ENCODE measurements at places on chromosomes 3 and 15.

DNA sequence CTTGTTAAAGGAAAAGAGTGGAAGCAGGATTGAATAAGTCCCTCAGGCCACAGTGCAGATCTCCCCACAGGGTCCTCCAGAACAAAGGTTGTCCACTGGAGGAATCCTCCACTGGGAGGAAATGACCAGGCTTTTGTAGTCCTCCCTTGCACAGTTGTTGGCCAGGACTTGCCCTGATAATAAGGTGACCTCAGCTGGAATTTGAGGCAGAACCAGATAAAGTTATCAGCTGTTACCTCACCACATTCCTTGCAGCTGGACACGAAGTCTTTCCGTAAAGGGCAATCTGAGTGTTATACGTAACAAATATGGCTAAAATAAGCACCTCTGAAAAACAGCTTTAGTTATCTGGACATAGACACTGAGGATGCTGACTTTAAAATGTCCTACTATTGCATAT, 83.5 kb upstream of the NAALADL2 start:
- DNase-seq = no peak

DNA sequence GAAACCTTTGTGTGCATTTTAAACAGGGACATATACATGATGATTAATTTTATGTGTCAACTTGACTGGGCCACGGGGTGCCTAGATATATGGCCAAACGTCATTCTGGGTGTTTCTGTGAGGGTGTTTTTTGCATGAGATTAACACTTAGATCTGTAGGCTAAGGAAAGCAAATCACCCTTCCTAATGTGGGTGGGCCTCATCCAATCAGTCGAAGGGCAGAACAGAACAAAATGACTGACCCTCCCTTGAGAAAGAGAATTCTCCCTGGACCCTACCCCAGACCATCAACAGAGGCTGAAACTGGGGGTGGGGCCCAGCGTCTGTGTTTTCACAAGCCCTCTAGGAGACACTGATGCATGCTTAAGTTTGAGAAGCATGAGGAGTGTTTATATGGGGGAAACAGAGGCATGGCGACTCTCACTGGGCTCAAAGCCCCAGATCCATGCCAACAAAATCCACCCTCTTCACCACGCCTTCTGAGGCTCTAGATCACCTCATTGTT, 56.2 kb downstream of the ITGA11 start:
- DNase-seq = no peak

DNA sequence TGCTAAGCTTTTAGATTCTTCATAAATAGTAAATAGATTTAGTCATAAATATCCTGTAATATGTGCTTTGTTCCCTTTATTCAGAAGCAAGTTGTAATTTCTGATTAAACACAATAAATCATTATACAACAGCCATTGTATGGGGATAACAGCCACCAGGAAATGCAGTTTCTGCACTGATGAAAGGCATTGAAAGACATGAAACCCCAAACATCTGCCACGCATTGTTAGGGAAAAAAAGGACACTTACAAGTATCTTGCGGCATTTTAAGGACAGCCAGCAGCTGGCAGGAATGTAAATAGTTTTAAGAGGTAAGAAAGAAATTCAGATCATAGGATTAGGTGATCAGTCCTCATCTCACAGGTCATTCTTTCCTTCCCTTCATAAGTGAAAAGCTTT, 801.1 kb upstream of the LMCD1 start:
- DNase-seq = no peak

- no peak for DNase-seq
These were observed 13.4 kb downstream of the GOLGB1 start for GRCh38 chr3:121736112-121736511.

- no peak for DNase-seq
These were observed 76.2 kb upstream of the ADAMTS9 start for GRCh38 chr3:64763980-64764379.

DNA sequence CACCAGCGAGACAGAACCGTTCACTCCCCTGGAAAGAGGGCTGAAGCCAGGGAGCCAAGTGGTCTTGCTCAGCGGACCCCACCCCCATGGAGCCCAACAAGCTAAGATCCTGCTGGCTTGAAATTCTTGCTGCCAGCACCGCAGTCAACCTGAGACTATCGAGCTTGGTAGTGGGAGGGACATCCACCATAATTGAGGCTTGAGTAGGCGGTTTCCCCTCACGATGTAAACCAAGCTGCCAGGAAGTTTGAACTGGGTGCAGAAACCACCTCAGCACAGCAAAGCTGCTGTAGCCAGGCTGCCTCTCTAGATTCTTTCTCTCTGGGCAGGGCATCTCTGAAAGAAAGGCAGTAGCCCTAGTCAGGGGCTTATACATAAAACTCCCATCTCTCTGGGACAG, 151.0 kb downstream of the MBNL1 start:
- no peak for DNase-seq

GRCh38 chr3:138692152-138692551, 83.6 kb downstream of the FAIM start:
- DNase-seq = no peak

DNA sequence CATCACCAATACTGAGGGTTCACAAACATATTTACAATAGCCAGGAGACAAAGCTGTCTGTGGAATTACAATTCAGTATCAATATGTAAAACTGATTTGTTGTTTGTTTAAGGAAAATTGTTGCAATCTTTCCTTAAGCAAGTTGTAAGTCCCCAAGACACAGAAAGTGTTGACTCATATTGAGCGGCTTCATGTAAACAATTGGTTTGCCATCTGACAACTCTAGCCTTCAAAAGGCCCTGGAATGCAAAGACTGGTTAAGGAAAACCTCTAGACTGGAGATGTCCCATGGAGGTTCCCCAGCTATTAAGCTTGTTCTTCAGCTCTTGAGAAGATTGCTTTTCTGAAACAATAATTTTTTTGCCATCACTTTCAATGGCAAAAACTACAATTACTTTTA, 283.7 kb upstream of the PROK2 start:
- DNase-seq = no peak

GRCh38 chr15:85710340-85710842, 84.3 kb downstream of the KLHL25 start:
- no peak for DNase-seq

DNA sequence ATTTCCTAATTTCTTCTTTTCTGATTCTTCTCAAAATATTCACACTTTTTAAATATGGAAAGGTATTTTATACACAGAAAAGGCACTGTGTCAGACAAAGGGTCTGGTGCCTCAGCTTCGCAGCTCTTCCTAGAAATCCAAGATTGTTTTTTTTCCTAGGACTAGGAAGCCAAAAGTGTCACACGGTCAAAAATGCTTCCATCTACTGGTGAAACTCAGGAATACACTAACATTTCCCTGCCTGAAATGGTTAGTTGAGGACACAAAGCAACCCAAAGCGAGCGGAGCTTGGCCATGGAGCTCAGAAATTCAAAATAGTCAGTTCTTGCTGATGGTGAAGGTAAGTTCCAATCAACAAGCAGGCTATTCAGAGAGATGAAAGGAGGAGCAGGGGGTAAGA, 426.5 kb upstream of the RASGRP1 start:
- DNase-seq = peak; percentile 45

DNA sequence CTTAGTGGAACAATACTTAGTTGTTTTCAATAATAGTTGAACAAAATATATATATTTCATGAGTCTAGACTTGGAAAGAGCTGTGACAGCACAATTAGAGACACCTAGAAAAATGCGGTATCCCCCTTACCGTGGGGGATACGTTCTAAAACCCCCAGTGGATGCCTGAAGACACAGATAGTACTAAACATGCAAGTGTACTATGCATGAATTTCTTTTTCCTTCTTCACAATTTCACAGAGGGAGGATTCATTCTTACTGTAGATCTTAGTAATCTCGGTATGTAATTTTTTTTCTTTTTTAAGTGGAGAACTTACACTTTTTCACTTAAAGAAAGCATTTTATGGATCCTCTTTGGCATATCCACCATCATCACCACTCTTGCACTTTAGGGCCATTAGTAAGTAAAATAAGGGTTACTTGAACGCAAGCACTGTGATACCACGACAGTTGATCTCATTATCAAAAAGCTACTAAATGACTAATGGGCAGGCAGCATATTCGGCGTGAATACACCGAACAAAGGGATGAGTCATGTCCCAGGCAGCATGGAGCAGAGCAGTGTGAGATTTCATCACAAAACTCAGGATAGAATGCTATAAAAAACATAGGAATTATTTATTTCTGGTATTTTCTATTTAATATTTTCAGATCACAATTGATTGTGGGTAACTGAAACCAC, 72.3 kb upstream of the ZNF280D start:
- DNase-seq = peak; percentile 83

DNA sequence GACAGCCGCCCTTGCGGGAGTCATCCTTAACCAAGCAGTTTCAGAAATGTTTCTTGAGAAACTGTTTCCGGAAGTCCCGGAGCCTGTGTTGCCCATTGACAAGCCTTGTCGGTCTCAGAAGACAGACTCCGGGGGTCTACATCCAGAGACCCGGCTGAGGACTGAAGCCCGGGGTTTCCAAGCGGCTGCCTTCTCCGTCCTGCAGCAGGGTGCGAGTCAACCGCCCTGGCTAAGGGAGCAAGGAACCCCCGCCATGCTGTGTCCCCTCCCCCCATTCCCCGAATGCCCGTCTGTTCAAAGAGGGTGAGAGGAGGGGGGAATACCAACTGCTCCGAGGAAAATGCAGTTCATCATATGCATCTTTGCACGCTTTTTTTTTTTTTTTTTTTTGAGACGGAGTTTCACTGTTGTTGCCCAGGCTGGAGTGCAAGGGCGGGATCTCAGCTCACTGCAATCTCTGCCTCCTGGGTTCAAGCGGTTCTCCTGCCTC, 61.6 kb downstream of the ATP1B3 start:
- no peak for DNase-seq

GRCh38 chr3:133479895-133480669, 80.2 kb downstream of the BFSP2 start:
- no peak for DNase-seq

Data from HS-27A (cell line).